ENCODE measurements at places on chromosomes 4 and X. TPM values are rescaled to one million over a fixed set of nuclear protein-coding genes. Genes with fewer than 3 reads are reported as not detected.
A peak's percentile ranks its signal among the peaks of the same experiment; 100 is the strongest.

AKAP4 gene
- total RNA-seq, result not detected

ODAM gene
- not detected for total RNA-seq

PCYT1B gene
- not detected for total RNA-seq

GRCh38 chr4:116357758-116358157 is 727.6 kb downstream of the TRAM1L1 start:
- DNase-seq, result no peak

- DNase-seq, result peak; percentile 34
These were observed 38.4 kb downstream of the SAGE1 start for GRCh38 chrX:135931644-135932487.

GRCh38 chrX:137143864-137144263 is 110.1 kb upstream of the GPR101 start:
- DNase-seq, result no peak

DNA sequence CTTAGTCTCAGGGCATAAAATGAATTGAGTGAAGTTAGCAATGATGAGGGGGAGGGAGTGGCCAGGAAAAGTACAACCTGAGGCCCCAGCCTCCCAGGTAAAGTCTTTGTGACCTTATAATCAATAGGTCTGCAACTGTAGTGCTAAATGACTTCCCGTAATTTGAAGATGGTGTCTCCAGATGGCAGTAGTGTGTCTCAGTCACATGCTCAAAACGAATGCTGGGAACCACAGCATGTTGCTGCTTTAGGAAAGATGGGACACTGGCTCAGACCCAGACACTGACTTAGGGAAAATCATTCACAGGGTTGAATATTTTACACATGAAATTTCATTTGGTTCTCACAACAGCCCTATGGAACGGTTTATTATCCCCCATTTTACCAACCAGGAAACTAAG is 10.3 kb downstream of the SRPX2 start:
- DNase-seq, result no peak

DNA sequence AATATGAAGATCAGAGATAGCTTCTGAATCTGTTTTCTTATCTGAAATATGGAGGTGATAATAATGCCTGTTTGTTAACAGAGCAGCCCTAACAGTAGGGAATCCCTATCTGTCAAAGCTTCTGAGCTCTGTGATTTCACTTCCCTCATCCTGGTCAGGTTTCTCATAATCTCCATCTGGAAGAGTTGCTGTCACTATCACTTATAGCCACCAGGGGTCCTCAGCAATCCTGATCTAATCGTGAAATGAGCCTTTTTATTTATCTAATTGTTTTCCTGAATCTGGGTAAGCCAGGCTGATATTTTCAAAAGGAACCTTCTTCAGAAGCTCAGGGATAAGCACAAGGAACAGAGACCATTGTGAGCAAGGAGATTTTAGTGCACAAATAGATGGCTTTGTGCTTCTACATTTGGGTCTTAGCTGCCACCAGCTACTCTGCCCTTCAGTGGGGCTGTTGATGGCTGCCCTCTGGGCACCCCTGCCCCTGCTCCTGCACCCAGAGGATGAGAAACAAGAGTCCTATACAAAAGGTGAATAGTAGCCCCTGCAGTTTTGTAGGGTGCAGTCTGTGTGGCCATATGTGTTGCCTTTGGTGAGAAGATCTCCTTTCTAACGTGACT is 196.4 kb upstream of the RADX start:
- peak; percentile 47 for DNase-seq

- DNase-seq, result no peak
These were observed 53.8 kb downstream of the CPLX1 start for GRCh38 chr4:772118-772517.

GRCh38 chr4:113727802-113728201 is 33.7 kb downstream of the CAMK2D start:
- DNase-seq, result no peak

DNA sequence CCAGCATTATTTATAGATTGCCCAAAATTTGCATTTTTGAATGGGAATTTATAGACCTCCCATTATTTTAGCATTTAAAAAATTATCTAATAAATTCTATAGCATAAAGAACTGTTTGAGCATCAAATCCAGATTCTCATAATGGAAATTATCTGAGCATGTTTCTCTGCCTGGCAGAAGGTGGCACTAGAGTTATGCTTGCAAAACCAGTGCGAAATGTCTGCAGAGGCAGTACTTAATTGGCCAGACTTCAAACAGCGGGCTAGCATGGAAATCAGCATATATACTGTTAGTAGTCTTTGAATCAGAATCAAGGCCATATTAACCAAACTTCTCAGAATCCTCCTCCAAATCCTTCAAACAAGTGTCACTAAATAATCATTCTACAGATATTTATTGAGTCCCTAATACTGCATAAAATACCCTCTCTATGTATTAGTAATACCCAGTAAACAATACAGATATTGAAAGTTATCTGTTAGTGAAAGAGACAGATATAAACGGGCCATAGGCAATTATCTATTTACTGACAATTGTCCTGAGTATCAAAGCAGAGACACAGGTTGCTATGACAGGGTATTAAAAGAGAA is 78.7 kb upstream of the DCLK2 start:
- DNase-seq, result no peak
